ENCODE measurements at places on chromosomes 4 and X.

GRCh38 chrX:37781081-37781480 lies 1.2 kb downstream of the CYBB start:
- no peak for DNase-seq

GRCh38 chr4:46852800-46853199 lies 56.2 kb downstream of the COX7B2 start:
- no peak for DNase-seq

DNA sequence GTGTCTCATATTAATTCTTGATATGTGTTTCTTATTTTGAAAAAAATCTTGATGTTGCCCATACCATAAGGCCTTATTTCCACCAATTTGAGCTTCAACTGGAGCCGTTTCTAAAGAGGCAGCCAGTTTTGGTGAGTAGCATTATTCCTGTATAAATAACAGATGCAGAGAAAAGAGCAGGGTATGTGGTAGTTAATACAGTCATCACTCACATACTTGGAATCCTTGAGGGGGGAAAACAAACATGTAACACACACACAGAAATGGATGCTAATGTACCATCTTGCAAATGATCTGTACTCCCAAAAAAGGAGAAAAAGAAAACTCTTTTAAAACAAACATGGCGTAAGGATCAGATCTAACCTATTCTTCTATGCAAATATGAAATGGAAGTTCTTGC lies 389.7 kb downstream of the GPM6A start:
- no peak for DNase-seq

DNA sequence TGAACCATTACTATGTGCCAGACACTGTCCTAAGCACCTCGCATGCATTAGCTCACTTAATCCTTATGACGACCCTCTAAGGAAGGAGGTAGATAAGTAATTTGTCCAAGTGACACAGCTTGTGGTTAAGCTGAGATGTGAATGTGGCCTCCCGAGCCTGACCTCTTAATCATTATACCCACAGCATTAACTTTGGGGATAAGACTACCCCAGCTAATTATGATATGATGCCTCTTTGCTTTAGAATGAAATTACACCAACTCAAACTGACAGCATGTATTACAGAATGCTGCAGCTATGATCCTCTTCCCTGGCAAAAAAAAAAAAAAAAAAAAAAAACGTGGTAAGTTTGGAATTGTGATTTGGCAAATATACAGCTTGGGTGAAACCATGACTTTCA lies 53.5 kb downstream of the APBB2 start:
- DNase-seq: no peak

- DNase-seq: no peak
Measured at GRCh38 chrX:30892591-30892990, 3.5 kb upstream of the TAB3 start.

DNA sequence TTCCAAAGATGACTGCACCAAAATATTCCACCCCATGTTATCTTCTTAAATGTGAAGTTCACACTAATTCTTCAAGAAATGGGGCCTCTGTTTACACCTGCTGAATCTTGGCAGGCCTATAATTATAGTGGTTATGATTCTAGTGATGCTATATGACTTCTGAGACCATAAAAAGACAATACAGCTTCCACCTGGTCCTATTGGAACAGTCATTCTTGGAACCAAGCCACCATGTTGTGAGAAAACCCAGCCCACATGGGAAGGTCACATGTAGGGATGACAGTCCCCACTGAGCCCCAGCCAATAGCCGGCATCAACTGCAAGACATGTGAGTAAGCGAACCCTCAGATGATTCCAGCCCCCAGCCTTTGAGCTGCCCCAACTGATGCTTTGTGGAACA lies 587.5 kb downstream of the MID1IP1 start:
- DNase-seq: no peak

DNA sequence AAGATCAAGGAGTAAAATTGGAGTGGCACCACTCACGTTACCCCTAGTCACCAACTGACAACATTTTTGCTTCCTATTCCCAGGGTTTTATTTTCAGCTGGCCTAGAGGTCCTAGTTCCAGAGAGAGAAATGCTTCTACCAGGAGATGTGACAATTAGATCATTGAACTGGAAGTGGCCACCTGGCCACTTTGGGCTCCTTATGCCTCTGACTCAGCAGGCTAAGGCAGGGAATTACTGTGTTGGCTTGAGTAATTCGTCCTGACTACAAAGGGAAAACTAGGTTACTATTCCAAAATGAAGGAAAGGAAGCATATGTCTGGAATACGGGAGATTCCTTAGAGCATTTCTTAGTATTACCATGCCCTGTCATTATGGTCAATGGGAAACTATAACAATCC lies 831.6 kb upstream of the NDST4 start:
- no peak for DNase-seq

DNA sequence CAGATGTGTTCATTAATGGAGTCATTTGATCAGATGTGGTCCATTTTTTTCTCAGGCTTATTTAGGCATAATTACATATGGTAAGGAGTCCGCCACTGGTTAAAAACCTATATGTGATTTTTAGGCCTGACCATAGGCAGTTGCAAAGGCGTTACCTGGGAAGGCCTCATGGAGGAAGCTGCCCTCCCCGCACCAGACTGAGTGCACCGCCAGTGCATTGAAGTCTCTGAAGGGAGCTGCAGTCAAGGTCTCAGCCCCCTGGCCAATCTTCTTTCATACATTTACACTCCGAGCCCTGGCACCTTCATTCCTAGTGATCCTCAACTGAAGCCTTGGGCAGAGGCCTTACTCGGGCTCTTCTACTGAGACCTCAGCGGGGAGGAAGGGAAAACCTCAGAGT lies 898.2 kb upstream of the AGA start:
- DNase-seq: no peak

- DNase-seq: no peak
Measured at GRCh38 chr4:52107745-52108144, 56.6 kb downstream of the SPATA18 start.

GRCh38 chr4:177077095-177077971 lies 232.3 kb upstream of the NEIL3 start:
- no peak for DNase-seq

DNA sequence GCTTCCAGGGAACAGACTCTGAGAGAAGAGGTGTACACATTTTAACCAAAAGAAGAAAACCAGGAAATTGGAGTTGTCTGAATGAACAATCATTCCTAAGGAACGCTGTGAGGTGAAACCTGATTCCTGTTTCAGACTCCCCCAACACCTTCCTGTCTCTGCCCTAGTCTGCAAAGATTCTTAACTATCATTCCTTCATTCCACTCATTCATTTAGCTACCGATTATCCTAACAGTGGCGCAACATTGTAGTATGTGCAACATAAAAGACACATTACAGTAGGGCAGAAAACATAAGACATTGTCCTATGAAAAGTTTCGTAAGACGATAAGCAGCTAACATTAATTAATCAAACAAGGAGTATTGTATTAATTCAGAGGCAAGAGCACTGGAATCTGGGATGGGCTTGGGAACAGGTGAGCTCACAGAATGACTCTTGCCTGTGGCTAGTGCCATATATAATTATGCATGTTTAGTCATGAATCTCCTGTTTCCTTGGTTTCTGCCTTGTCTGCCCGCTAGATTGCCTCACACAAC lies 23.8 kb upstream of the ADH7 start:
- no peak for DNase-seq

DNA sequence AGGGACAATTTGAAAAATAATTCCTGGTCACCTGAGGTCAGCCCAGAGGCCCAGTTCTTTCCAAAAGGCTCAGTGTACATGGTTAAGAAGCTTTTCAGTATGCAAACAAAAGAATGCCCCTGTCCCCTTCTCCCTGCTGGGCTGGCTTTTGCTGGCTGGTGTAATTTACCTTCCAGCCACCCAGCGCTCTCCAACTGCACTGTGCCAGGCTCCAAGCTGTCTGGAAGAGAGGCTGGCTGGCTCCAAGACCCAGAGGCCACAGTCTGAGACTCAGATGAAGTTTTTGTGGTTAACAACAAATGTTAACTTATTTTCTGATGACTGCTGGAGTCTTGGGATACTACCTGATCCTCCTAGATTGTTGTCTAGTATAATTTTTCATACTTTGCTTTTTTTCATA lies 11.9 kb upstream of the KIT start:
- no peak for DNase-seq

GRCh38 chr4:123643691-123644090 lies 247.1 kb downstream of the SPRY1 start:
- no peak for DNase-seq

- DNase-seq: no peak
Measured at GRCh38 chr4:78930016-78930629, 9.1 kb downstream of the PAQR3 start.

GRCh38 chr4:73021634-73022033 lies 47.9 kb downstream of the COX18 start:
- no peak for DNase-seq

DNA sequence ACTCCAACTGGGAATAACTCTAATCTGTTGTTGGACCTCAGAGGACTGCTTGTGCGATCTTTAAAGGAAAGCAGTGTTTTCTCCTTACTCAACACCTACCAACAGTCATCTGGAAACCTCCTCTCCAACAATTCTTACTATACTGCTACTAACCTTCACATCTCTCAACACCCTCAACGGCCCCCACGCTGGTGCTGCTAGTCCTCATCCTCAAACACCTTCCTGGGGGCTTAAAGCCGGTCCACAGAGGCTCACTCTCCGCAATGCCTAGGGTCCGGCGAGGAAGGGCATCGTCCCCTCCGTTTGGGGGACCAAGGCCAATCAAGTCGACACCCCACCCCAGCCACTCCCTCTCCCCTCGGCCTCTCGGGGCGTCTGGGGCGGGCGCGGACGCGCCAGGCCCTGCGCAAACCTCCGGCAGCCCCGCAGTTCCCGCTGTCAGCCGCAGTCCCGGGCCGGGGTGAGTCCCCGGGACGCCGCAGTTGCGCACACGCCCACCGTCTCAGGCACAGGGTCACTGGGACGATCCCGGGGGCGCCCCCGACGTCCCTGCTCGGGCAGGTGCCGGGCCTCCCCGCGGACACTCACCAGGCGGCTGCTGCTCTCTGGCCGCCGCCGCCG lies 418 bp downstream of the TAB3 start:
- DNase-seq: no peak

GRCh38 chr4:102578819-102579218 lies 77.7 kb downstream of the NFKB1 start:
- no peak for DNase-seq

GRCh38 chr4:63214076-63214475 lies 1195.2 kb downstream of the TECRL start:
- no peak for DNase-seq

- DNase-seq: no peak
Measured at GRCh38 chrX:139077281-139078250, 366.0 kb upstream of the FGF13 start.

GRCh38 chr4:58658701-58659100 lies 1548.5 kb upstream of the IGFBP7 start:
- DNase-seq: no peak

GRCh38 chr4:127347936-127348335 lies 284.8 kb upstream of the INTU start:
- DNase-seq: no peak

GRCh38 chr4:56650262-56651055 lies 30.6 kb downstream of the HOPX start:
- no peak for DNase-seq

GRCh38 chr4:160265014-160265413 lies 1162.1 kb downstream of the RAPGEF2 start:
- no peak for DNase-seq

GRCh38 chrX:47707031-47707780 lies 48.2 kb upstream of the UXT start:
- DNase-seq: no peak

GRCh38 chr4:78667764-78668163 lies 108.4 kb upstream of the BMP2K start:
- no peak for DNase-seq

DNA sequence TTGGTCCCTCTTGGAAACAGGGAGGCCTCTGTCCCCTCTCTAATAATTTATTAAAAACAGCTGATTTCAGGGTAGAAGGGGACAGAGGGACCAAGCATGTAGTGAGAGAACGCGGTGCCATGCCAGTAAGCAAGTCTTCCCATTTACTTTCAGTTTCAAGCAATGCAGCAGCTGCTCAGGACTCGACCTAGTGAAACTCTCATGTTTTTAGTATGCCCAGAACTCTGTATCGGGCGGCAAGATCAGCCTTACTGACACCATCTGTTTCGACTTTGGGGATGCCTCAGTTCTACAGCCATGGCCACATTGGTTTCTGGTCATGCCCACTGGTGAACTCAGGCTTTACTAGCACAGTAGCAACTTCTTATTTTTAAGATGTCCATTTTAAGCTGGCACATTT lies 40.6 kb downstream of the ZNF81 start:
- DNase-seq: no peak

GRCh38 chrX:6777238-6778002 lies 242.5 kb upstream of the VCX3A start:
- DNase-seq: no peak

DNA sequence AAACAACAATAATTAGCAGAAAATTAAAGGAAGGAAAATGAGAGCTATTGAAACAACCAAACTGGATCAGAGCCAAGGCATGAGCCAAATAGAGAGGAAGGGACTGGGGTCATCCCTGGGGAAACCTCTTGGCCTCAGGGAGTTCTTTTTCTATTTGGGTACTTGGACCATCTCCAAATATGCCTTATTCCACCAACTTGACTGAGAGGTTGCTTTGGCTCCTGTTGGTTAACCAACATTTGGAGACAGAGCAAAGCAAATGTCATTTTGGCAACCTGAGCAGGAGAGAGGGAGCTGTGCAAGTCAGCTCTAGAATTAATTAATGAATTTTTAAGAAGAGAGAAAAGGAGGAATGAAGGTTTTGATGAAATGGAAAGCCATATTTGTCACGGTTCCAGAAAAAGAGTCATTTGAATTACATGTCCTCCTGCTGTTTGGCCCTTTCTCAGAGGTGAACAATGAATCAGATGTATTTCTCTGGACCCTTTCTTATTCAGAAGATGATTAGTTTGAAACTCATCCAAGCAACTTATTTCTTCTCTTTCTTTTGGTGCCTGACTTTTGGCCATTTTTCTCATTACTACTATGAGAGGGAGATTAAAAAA lies 119.1 kb downstream of the CNKSR2 start:
- DNase-seq: no peak

DNA sequence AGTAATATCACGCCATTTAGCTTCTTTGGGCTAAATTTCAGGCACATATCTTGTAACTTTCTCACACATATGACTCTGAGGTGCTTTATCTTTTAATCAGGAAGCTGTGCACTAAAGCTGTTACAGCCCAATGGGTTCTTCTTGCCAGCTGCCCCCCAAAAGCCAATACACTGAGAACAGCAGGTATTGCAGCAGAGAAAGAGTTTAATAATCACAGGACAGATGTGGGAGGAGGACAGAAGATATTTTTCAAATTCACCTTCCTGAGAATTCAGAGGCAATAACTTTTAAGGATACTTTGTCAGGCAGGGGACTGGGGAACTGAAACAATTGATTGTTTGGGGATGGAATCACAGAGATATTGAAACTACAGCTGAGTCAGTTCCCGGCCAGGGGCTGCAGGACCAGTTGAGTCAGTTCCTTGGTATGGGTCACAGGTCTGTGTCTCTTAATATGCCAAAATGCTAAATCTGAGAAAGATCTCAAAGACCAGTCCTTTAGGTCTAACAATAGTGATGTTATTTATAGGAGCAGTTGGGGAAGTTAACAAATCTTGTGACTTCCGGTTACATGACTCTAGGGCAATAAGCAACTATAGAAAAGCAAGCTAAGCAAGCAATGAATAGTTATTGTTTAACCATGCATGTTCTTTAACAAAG lies 28.1 kb downstream of the DDIT4L start:
- DNase-seq: no peak

Measured in T-cell (primary cell).